ENCODE measurements at places on chromosomes 4 and X.
A peak's percentile ranks its signal among the peaks of the same experiment; 100 is the strongest.

DNA sequence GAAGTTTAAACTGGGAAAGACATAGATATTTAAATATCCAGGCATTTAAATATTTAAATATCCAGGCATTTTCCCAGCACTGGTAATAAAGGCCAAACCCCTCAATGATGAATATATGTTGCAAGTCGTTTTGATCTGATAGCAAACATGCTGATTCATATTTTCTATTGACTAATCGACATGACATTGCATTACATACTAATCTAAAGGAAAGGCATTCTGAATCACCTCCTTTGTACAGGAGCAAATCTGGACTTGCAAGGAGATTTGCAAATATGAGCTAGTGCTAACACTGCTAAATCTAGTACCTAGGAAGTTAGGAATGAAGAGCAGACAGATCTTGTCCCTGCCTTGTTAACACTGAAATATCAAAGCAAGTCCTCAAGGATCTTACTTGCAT is 207.3 kb downstream of the SLC7A11 start:
- H3K36me3 ChIP-seq = no peaks in the 10 kb centered on the region
- H3K4me3 ChIP-seq = no peak overlapping the region
- no peaks in the 10 kb centered on the region for H3K27me3 ChIP-seq
- no peak for DNase-seq
- H3K4me1 ChIP-seq = peaks cover 7% of the 10 kb centered on the region

- H3K4me3 ChIP-seq = peak overlapping the region; percentile 86
- H3K4me1 ChIP-seq = peaks cover 18% of the 10 kb centered on the region
- H3K36me3 ChIP-seq = peaks cover 1% of the 10 kb centered on the region
- H3K27me3 ChIP-seq = no peaks in the 10 kb centered on the region
Observed at GRCh38 chrX:119870626-119871131, 854 bp downstream of the RNF113A start.

- H3K4me1 ChIP-seq = peaks cover 17% of the 10 kb centered on the region
- no peak overlapping the region for H3K27ac ChIP-seq
- no peaks in the 10 kb centered on the region for H3K36me3 ChIP-seq
- no peak overlapping the region for H3K4me3 ChIP-seq
- peaks cover 4% of the 10 kb centered on the region for H3K27me3 ChIP-seq
Observed at GRCh38 chr4:152998861-152999260, 62.7 kb downstream of the FHDC1 start.

DNA sequence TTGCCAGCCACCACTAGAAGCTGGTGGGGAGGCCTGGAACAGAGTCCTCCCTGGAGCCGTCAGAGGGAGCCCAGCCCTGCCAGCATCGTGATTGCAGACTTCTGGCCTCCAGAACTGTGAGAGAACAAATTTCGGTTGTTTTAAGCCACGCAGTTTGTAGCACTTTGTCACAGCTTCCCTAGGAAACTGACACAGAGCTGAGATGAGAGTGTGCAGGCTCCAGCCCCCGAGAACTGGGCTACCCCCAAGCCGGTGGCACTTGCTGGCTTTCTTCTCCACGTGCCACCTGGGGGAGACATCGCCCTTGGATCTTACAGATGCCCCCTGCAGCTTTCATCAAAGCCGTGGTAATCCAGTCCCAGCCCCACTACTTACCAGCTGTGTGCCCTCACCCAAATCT is 83.7 kb downstream of the PPP2R2C start:
- peaks cover 62% of the 10 kb centered on the region for H3K27me3 ChIP-seq
- no peak overlapping the region for H3K27ac ChIP-seq
- H3K4me1 ChIP-seq = no peaks in the 10 kb centered on the region
- no peak overlapping the region for H3K4me3 ChIP-seq
- no peaks in the 10 kb centered on the region for H3K36me3 ChIP-seq

GRCh38 chrX:137573324-137574101 is 7.6 kb downstream of the ZIC3 start:
- H3K27ac ChIP-seq = no peak overlapping the region
- H3K4me3 ChIP-seq = no peak overlapping the region
- DNase-seq = no peak
- no peaks in the 10 kb centered on the region for H3K36me3 ChIP-seq
- H3K4me1 ChIP-seq = peaks cover 3% of the 10 kb centered on the region

DNA sequence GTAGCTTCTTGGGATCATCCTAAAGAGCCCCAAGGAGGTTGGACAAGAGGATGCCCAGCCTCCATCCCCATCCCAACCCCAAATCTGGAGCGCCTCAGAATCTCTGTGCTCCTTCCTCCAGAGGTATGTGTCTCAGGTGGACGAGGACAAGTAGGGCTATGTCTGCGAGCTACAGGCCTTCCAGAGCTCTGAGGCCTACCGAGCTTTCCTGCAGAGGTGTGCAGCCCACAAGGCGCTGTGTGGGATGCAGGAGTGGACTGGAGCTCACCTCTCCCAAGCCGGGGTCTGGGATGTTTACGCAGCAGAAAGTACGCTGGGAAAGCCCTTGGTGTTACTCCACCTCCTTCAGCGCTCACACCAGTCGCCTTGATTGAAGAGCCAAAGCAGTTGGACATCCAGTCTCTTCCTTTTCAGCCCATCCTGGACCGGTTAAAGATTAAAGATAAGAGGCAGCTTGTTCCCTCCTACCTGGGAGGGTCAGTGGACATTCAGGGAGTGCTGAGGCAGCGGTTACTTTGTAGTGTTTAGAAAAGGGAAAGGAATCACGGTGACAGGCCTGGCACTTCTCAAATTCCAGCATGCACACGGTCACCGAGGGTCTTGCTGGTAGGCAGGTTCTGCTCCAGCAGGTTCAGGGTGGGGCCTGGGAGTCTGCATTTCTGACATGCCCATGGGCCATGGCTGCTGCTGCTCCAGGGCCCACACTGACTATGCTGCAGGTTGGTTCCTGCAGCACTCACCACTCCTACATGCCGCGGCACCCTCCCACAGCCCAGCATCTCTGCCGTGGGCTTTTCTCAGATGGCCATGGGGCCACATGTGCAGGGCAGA is 29.5 kb upstream of the JAKMIP1 start:
- no peak overlapping the region for H3K27ac ChIP-seq
- H3K27me3 ChIP-seq = peaks cover 18% of the 10 kb centered on the region
- H3K4me3 ChIP-seq = no peak overlapping the region

- no peaks in the 10 kb centered on the region for H3K27me3 ChIP-seq
- H3K4me3 ChIP-seq = no peak overlapping the region
- no peaks in the 10 kb centered on the region for H3K36me3 ChIP-seq
- H3K4me1 ChIP-seq = peaks cover 3% of the 10 kb centered on the region
Observed at GRCh38 chr4:36277533-36277932, 3.9 kb upstream of the DTHD1 start.

DNA sequence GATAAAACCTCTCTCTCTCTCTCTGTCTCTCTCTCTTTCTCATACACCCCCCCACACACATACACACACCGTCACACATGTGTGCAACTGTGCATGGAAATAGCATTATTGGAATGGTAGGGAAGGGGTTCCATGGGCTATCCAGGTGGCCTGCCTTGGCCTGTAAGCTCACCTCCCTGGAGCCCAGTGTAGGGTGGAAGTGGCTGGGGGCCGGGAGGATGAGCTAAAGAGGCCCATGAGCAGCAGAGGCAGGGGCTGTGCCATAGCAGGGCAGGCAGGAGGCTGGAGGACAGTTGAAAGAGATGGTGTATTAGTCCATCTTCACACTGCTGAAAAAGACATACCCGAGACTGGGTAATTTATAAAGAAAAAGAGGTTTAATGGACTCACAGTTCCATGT is 74.2 kb downstream of the CYTL1 start:
- H3K4me1 ChIP-seq = peaks cover 9% of the 10 kb centered on the region
- DNase-seq = no peak
- no peak overlapping the region for H3K4me3 ChIP-seq
- H3K27ac ChIP-seq = no peak overlapping the region

- H3K27ac ChIP-seq = no peak overlapping the region
- H3K4me1 ChIP-seq = peaks cover 36% of the 10 kb centered on the region
- no peak overlapping the region for H3K4me3 ChIP-seq
- no peaks in the 10 kb centered on the region for H3K27me3 ChIP-seq
Observed at GRCh38 chr4:25129917-25130316, 30.3 kb downstream of the SEPSECS start.

GRCh38 chr4:14095831-14096230 is 468.3 kb upstream of the BOD1L1 start:
- H3K27ac ChIP-seq = no peak overlapping the region
- H3K36me3 ChIP-seq = peaks cover 4% of the 10 kb centered on the region
- H3K27me3 ChIP-seq = no peaks in the 10 kb centered on the region
- DNase-seq = no peak
- peaks cover 39% of the 10 kb centered on the region for H3K4me1 ChIP-seq

DNA sequence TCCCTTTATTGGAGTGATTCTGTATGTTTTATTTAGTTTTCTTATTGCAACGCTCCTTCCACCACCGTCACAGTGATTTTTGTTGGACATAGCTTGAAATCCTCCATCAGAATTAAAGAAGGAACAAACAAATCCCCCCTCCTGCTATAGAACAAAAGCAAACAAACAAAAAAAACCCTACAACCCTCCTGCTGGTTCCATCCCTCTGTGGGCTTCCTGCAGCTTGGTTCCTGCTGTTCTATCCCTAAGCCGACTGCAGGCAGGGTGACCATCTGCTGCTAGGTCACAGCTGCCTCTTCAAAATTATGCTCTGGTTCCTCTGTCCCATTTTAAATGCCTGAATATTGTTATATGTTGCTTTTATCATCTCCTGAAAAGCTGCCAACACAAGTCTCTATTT is 116.8 kb upstream of the AGA start:
- no peak overlapping the region for H3K27ac ChIP-seq
- peaks cover 2% of the 10 kb centered on the region for H3K36me3 ChIP-seq
- no peak for DNase-seq
- no peaks in the 10 kb centered on the region for H3K4me1 ChIP-seq

- no peak for DNase-seq
- no peaks in the 10 kb centered on the region for H3K36me3 ChIP-seq
- H3K4me3 ChIP-seq = no peak overlapping the region
Observed at GRCh38 chr4:71270901-71271300, 67.9 kb upstream of the SLC4A4 start.

DNA sequence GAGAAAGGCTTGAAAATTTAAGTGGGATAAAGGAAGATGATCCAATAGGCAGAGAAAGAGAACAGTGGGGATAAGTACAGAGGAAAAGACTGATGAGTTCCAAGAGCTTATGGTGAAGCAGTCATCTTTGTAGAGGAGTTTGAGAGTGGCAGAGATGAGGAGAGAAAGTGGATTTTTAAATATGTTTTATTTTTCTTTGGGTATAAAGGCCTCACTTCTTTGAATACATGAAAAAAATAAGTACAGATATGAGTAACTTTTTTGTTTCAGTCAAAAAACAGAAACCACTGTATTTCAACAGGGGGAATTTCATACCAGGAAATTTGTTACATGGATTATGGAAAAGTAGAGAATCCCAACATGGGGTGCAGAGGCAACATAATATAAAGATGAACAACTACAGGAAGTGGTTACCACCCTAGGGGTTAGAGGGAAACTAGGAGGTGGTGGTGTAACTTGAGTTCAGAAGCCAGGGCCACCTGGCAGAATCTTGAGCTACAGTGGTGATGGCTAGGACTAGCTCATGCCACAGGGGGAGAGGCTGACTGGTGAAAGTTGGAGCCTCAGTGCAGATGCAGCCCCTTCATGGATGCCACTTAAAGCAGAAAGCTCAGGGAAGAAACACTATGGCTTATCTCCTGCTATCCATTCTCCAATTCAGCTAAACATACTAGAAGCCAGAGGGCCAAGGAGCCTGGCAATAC is 3.4 kb upstream of the CYBB start:
- peaks cover 2% of the 10 kb centered on the region for H3K27me3 ChIP-seq
- no peak for DNase-seq
- no peak overlapping the region for H3K27ac ChIP-seq
- no peaks in the 10 kb centered on the region for H3K36me3 ChIP-seq
- no peaks in the 10 kb centered on the region for H3K4me1 ChIP-seq
- no peak overlapping the region for H3K4me3 ChIP-seq

GRCh38 chr4:94634271-94634670 is 123.5 kb upstream of the BMPR1B start:
- no peaks in the 10 kb centered on the region for H3K27me3 ChIP-seq
- H3K4me1 ChIP-seq = peaks cover 23% of the 10 kb centered on the region
- no peak overlapping the region for H3K27ac ChIP-seq
- H3K36me3 ChIP-seq = peaks cover 18% of the 10 kb centered on the region
- no peak for DNase-seq

- H3K36me3 ChIP-seq = peaks cover 1% of the 10 kb centered on the region
- DNase-seq = no peak
- no peaks in the 10 kb centered on the region for H3K27me3 ChIP-seq
- H3K4me3 ChIP-seq = no peak overlapping the region
- H3K4me1 ChIP-seq = no peaks in the 10 kb centered on the region
Observed at GRCh38 chrX:16528620-16529019, 121.3 kb upstream of the S100G start.

GRCh38 chr4:67721770-67722597 is 21.0 kb upstream of the UBA6 start:
- H3K4me1 ChIP-seq = peaks cover 6% of the 10 kb centered on the region
- no peaks in the 10 kb centered on the region for H3K27me3 ChIP-seq
- DNase-seq = no peak
- H3K4me3 ChIP-seq = no peak overlapping the region
- H3K27ac ChIP-seq = no peak overlapping the region
- H3K36me3 ChIP-seq = peaks cover 2% of the 10 kb centered on the region

- DNase-seq = no peak
- H3K27me3 ChIP-seq = no peaks in the 10 kb centered on the region
- no peaks in the 10 kb centered on the region for H3K36me3 ChIP-seq
- H3K4me3 ChIP-seq = no peak overlapping the region
- H3K27ac ChIP-seq = no peak overlapping the region
Observed at GRCh38 chr4:189443341-189443740, 497.3 kb upstream of the FRG1 start.

DNA sequence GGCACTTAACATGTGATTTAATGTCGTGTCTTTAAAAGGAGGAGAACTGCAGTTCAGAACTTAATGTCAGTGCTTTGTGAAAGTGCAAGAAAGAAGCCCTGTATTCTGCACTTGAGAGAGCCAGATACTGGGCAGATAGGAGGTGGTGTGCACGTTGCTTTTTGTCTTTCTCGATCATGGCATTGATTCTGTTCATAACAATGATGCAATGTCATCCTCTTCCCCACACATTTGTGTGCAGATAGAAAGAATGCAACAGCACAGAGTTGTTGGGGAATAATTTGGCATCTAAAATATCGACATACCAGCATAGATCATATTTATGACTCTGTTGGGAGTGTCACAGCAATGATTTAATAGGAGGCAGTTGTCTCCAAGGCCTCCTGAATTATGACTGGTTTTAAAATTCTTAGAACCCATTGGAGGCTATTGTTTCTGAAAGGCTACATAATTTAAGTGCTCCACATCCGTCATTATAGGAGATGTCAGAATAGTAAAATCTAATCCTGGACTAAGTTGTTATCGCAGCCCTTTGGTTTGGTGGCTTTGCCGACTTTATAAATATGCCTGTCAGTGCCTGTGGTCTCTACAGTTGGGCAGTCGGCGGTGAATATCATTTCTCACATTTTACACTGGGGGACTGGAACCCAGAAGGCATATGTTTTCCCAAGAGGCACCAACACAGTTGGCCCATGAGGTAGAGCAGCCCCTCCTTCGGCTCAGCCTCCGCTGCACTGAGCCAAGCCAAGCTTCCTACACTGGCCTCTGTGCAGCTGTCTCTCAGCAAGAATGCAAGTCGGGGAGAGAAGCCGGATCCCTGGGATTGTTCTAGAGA is 124.9 kb downstream of the PTTG2 start:
- H3K36me3 ChIP-seq = peaks cover 3% of the 10 kb centered on the region
- no peak for DNase-seq
- H3K27me3 ChIP-seq = no peaks in the 10 kb centered on the region
- H3K4me3 ChIP-seq = no peak overlapping the region
- no peak overlapping the region for H3K27ac ChIP-seq
- peaks cover 24% of the 10 kb centered on the region for H3K4me1 ChIP-seq
